ENCODE measurements at places on chromosomes 12 and 14. TPM values are rescaled to one million over a fixed set of nuclear protein-coding genes. Genes with fewer than 3 reads are reported as not detected.
A peak's percentile ranks its signal among the peaks of the same experiment; 100 is the strongest.

PPFIA2 gene
- total RNA-seq = 148 TPM

- DNase-seq = peak; percentile 48
These were observed 54.8 kb downstream of the GOLGA5 start for GRCh38 chr14:92848887-92849286.

- DNase-seq = peak; percentile 59
These were observed 215.9 kb downstream of the CACNA1C start for GRCh38 chr12:2268471-2269286.

DNA sequence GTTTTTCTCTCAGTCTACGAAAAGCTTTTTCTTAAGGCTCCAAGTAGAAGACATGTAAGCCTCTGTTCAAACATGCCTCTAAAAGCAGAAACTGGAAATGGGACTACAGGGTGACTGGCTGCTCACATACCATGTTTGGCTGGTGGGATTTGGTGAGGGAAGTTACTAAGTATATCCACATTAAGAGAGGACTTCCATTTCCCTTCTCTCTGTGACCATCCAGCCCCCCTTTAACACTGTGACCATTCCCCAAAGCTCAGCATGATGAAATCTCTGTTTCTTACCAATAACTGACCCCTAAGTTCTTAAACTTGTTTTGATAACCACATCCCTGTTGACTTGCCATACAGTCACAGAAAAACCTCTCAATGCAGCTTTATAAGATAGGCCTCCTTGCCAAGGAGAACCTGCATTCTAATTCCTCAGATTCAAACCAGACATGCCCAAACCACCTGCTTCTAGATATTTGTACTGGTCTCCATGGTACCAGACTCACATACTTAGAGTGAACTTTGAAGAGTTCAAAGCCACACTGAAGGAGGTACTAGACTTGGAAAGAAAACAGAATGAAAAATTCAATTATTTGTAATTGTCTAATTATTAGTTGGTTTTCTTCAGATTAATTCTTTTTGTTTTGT, 102.2 kb downstream of the VEZT start:
- no peak for DNase-seq

- DNase-seq = no peak
These were observed 26.3 kb downstream of the ITGA7 start for GRCh38 chr12:55681142-55682077.
